GM18507 (cell line): ENCODE measurements at places on chromosomes 3 and 15.

- no peak for DNase-seq
Observed at GRCh38 chr15:85897207-85897894, 102.6 kb upstream of the KLHL25 start.

DNA sequence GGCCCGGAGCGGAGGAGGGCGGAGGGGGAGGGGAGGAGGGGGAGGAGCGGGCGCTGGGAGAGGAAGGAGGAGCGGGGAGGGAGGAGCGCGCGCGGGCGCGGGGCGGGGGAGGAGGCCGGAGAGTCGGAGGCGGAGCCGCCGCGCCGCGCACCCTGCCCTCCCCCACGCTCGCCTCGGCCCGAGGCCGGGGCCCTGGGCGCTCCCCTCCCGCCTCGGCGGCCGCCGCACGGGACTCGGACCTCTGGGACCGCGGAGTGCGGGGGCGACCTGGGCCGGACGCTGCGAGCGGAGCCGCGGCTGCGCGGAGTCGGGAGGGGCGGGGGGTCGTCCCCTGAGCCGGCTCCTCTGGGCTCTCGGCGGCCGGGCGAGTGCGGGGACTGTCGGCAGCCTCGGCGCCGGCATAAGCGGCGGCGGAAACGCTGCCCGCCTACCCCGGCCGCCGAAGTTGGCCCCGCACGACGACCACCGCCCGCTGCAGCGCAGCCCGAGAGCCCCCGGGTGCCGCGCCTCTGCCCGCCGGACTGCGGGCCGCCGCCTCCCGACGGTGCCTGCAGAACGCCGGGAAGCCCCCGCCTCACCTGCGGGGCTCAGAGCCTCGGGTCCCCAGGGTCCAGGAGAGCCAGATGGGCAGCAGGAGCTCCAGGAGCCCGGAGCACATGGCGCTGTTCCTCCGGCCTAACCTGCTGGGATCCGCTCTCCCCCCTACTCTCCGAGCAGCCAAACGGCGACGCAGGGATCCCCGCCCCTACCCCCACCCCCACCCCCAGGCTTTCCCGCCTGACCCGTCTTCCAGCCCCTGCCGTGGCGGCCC lies 406 bp upstream of the GABRB3 start:
- no peak for DNase-seq

- no peak for DNase-seq
Observed at GRCh38 chr3:119311081-119311925, 17.1 kb downstream of the ARHGAP31 start.

- DNase-seq: no peak
Observed at GRCh38 chr3:100759950-100760349, 50.7 kb downstream of the TFG start.

GRCh38 chr3:122679882-122680474 lies 661 bp upstream of the PARP14 start:
- no peak for DNase-seq

DNA sequence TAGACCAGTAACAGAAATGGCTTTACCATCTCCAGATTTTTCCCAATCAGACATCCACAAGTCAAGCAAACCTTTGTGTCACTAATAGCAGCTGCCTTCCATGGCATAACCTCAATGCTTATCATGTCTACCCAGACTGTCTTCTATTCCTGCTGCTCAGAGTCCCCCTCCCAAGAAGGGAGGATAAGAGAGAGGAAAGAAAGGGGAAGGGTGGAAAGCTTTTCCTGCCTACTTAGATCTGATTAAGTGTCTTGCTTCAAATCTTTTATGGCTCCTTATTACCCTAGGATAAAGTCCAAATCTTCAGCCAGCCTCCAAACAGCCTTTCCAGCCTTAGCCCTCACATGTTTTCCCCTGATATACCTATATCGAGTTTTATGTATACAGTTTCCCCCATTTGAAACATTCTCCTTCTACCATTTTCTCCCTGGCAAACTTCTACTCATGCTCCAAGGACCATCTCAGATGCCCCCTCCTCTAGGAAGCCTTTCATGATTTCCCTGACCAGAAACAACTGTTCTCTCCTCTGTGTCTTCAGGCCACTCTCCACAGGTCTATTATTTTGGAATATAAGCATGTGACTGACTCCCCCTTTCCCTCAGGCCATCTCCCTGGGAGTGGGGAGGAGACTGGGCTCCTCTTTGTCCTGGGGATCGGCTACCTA lies 7.9 kb upstream of the SSUH2 start:
- DNase-seq: no peak

- no peak for DNase-seq
Observed at GRCh38 chr3:160224256-160224655, 966 bp upstream of the C3orf80 start.

DNA sequence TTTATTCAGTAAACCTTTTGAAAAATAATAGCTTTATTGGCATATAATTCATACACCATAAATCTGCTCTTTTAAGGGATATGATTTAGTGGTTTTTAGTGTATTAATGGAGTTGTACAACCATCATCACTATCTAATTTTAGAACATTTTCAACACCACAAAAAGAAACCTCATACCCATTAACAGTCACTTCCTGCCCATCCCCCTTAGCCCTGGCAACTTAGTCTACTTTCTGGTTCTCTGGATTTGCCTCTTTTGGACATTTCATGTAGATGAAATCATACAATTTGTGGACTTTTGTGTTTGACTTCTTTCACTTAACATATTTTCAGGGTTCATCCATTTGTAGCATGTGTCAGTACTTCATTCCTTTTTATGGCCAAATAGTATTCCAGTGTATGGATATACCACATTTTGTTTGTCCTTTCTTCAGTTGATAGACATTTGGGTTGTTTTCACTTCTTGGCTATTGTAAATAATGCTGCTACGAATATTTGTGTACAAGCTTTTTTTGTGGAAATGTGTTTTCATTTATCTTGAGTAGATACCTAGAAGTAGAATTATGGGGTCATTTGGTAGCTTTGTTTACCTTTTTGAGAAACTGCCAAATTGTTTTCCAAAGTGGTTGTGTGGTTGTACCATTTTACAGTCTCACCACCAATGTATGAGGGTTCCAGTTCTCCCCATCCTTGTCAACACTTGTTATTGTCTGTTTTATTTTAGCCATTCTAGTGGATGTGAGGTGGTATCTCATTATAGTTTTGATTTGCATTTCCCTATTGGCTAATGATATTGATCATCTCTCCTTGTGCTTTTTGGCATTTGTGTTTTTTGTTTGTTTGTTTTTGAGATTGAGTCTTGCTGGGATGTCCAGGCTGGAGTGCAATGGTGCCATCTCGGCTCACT lies 45.8 kb downstream of the SMAD3 start:
- DNase-seq: no peak

- no peak for DNase-seq
Observed at GRCh38 chr3:70360979-70361760, 48.7 kb upstream of the MDFIC2 start.

- DNase-seq: no peak
Observed at GRCh38 chr3:151305060-151305774, 11.4 kb downstream of the GPR87 start.

- no peak for DNase-seq
Observed at GRCh38 chr15:101437618-101438481, 51.7 kb downstream of the PCSK6 start.

- no peak for DNase-seq
Observed at GRCh38 chr3:85939074-85939482, 980.3 kb downstream of the CADM2 start.
